WTC11 (cell line): ENCODE measurements at places on chromosomes 12 and 14.

GRCh38 chr12:115135800-115136211 is 451.8 kb upstream of the TBX3 start:
- H3K36me3 ChIP-seq = no peaks in the 10 kb centered on the region
- H3K4me3 ChIP-seq = no peak overlapping the region
- peaks cover 2% of the 10 kb centered on the region; the same call in 1 of the 2 replicates for H3K27me3 ChIP-seq

GRCh38 chr12:79933532-79934264 is 1.2 kb downstream of the PPP1R12A start:
- H3K4me3 ChIP-seq = peak overlapping the region; percentile 92
- H3K27me3 ChIP-seq = no peaks in the 10 kb centered on the region
- H3K36me3 ChIP-seq = no peaks in the 10 kb centered on the region

GRCh38 chr14:51789114-51789513 is 71.3 kb upstream of the GNG2 start:
- no peak overlapping the region for H3K27ac ChIP-seq
- no peak for DNase-seq
- H3K4me3 ChIP-seq = no peak overlapping the region
- no peaks in the 10 kb centered on the region for H3K27me3 ChIP-seq
- H3K4me1 ChIP-seq = peaks cover 5% of the 10 kb centered on the region

GRCh38 chr12:7093892-7094291 is 1.6 kb upstream of the C1R start:
- no peak overlapping the region for H3K27ac ChIP-seq
- peaks cover 34% of the 10 kb centered on the region for H3K4me1 ChIP-seq
- H3K27me3 ChIP-seq = no peaks in the 10 kb centered on the region; the same call in none of the 2 replicates

DNA sequence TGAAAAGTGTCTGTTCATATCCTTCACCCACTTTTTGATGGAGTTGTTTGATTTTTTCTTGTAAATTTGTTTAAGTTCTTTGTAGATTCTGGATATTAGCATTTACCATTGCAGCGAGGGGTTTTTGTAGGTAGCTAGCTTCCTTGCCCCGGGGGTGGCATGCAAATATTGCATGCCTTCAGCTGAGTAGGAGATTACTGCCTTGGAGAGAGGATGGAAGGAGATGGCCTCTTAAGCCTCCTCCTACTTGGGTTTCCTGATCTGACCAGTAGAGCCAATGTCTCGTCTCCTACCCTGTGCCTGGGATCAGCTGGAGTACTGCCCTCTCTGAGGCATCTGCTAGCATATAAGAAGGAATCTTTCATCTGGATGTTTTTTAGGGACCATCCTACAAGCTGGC is 134.4 kb upstream of the CCND2 start:
- peaks cover 64% of the 10 kb centered on the region for H3K4me1 ChIP-seq
- H3K27ac ChIP-seq = no peak overlapping the region
- DNase-seq = no peak
- H3K36me3 ChIP-seq = peaks cover 15% of the 10 kb centered on the region

DNA sequence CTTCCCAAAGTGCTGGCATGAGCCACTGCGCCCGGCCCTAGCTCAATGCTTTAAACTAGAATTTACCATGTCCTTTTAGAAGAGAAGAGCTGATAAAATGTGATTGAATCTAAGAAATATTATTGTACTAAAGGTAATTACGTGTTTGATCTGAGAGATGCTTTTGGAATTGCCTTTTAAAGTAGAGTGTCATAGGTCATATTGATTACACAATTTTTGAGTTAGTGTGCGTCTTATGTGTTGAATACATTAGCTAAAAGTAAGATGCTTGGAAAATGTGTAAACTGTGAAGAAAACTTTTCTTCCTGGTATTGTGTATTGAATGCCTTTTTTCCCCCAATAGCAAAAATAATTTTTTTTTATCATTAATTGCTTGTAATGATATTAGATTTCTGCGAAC is 41.7 kb downstream of the MIA2 start:
- no peaks in the 10 kb centered on the region for H3K27me3 ChIP-seq
- H3K4me3 ChIP-seq = no peak overlapping the region
- no peak for DNase-seq
- no peak overlapping the region for H3K27ac ChIP-seq

GRCh38 chr12:121326996-121327674 is 25.1 kb downstream of the ANAPC5 start:
- H3K4me3 ChIP-seq = no peak overlapping the region
- no peak for DNase-seq
- H3K27me3 ChIP-seq = no peaks in the 10 kb centered on the region
- no peak overlapping the region for H3K27ac ChIP-seq
- H3K36me3 ChIP-seq = peaks cover 75% of the 10 kb centered on the region
- no peaks in the 10 kb centered on the region for H3K4me1 ChIP-seq

DNA sequence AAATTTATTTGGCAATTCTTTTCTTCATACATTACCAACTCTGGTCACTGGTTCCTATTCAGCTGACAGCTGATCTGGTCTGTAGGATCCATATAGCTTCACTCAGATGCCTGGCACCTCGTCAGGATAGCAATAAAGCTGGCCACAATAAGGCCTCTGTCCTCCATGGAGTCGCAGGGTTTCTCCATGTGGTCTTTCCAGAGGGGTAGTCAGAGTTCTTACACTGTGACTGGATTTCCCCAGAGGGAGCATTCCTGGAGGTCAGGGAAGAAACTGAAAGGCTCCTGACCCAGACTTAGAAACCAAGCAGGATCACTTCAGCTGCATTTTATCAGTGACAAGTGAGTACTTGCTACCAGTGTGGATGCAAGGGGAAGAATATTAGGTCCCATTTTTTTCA is 34.9 kb upstream of the SIX1 start:
- no peak for DNase-seq
- no peaks in the 10 kb centered on the region; the same call in 1 of the 2 replicates for H3K27me3 ChIP-seq

DNA sequence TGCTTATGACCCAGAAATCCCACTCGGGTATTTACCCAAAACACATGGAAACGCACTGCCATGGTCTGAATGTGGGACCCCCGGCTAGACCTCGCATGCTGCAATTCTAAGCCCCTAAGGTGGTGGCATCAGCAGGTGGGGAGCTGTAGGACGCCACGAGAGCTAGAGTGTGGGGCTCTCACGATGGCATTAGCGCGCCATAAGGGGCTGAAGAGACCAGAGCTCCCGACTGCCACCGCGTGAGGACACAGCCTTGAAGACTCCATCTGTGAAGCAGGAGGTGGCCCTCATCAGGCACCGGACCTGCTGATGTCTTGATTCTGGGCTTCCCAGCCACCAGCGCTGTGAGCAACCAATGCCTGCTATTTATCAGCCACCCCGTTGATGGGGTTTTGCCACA is 40.3 kb downstream of the RIMBP2 start:
- no peak overlapping the region for H3K27ac ChIP-seq
- H3K27me3 ChIP-seq = no peaks in the 10 kb centered on the region
- no peak overlapping the region for H3K4me3 ChIP-seq
- 0 out of 2 replicates have a peak, but pooled peaks cover 3% of the 10 kb centered on the region for H3K4me1 ChIP-seq
- no peak for DNase-seq

- DNase-seq = peak; percentile 79
- H3K36me3 ChIP-seq = peaks cover 13% of the 10 kb centered on the region
- H3K27ac ChIP-seq = peak overlapping the region; percentile 82
- peaks cover 25% of the 10 kb centered on the region for H3K4me1 ChIP-seq
- H3K27me3 ChIP-seq = no peaks in the 10 kb centered on the region
Observed at GRCh38 chr14:64060648-64061096, 207.9 kb downstream of the SYNE2 start.

DNA sequence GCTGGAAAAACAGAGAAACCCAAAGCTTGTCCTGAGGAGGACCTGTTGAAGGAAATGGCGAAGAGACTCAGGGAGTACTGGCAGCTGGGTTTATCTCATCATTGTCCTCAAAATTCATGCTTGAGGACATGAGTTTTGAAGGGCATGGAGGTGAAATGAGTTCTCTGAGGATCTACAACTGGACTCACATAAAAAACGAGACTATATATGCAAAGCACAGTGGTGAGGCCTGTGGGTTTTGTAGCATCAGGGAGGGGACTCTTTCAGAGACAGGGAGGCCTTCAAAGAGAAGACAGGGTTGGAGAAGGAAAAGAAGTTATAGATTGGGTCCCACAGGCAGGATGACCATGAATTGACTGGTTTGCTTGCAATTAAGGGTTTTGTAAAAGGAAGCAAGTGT is 71.3 kb upstream of the SCN8A start:
- H3K27ac ChIP-seq = no peak overlapping the region
- H3K36me3 ChIP-seq = no peaks in the 10 kb centered on the region
- no peak for DNase-seq

DNA sequence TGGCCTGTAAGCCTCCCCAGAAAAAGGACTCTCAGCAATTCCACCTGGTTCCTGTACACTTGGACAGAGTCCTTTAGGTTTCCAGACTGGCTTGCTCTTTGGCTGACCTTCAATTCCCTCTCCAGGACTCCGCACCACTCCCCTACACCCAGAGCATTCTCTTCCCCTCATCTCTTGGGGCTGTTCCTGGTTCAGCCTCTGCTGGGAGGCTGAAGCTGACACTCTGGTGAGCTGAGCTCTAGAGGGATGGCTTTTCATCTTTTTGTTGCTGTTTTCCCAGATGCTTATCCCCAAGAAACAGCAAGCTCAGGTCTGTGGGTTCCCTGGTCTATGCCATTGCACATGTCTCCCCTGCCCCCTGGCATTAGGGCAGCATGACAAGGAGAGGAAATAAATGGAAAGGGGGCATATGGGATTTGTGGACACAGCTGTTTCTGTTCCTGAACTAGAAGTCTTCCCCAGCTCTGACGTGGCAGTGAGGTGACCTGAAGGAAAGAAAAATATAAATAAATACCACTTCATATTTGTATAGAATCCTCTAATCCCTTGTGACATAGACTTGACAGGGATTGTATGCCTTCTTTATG is 1.3 kb downstream of the RNASE7 start:
- peaks cover 21% of the 10 kb centered on the region for H3K4me1 ChIP-seq
- DNase-seq = no peak
- no peaks in the 10 kb centered on the region for H3K36me3 ChIP-seq

GRCh38 chr12:89051065-89051677 is 301.1 kb downstream of the DUSP6 start:
- no peak for DNase-seq
- no peak overlapping the region for H3K27ac ChIP-seq

- no peaks in the 10 kb centered on the region for H3K27me3 ChIP-seq
- peaks cover 20% of the 10 kb centered on the region for H3K36me3 ChIP-seq
- H3K4me1 ChIP-seq = peaks cover 22% of the 10 kb centered on the region
- H3K27ac ChIP-seq = peak within 1 kb of the TSS; percentile 99
- DNase-seq = peak; percentile 86
Observed at GRCh38 chr14:24232121-24232644, at the start of gene NEDD8. NEDD8 (minus strand) TSS chr14:24232367; CDS start chr14:24232267, 100 bp downstream.

GRCh38 chr12:68352067-68352466 is 19.9 kb upstream of the MDM1 start:
- H3K36me3 ChIP-seq = no peaks in the 10 kb centered on the region
- no peak overlapping the region for H3K27ac ChIP-seq
- no peaks in the 10 kb centered on the region for H3K4me1 ChIP-seq
- peaks cover 8% of the 10 kb centered on the region for H3K27me3 ChIP-seq

DNA sequence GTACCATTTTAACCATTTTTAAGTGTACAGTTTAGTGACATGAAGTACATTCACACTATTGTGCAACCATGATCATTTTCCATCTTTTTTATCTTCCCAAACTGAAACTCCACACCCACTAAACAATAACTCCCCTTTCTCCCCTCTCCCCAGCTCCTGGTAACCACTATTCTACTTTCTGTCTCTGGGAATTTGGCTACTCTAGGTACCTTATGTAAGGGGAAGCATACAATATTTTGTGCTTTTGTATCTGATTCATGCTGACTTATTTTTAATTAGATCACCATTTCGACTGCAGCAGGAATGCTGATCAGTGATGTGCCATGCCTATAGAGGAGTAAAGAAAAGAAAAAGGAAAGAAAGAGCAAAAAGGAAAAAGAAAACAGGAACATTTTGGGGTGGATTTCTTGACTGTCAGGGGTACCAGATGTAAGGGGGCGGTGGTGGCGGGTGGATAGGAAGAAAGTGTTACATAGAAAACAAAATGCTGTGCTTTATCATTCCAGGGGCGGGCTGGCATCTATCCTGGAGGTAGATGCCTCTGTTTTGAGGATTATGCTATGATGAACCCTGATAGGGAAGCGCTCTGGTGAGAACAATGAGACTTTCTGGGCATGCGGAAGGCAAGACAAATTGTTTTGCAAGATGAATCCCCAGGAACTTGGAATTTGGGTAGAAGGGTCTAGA is 45.2 kb upstream of the CTDSP2 start:
- no peak overlapping the region for H3K27ac ChIP-seq
- no peaks in the 10 kb centered on the region for H3K36me3 ChIP-seq
- peaks cover 9% of the 10 kb centered on the region for H3K27me3 ChIP-seq
- no peak overlapping the region for H3K4me3 ChIP-seq
- no peak for DNase-seq

GRCh38 chr14:59507063-59507751 is 22.9 kb downstream of the JKAMP start:
- peak; percentile 88 for DNase-seq
- peaks cover 6% of the 10 kb centered on the region; the same call in 1 of the 2 replicates for H3K36me3 ChIP-seq
- no peaks in the 10 kb centered on the region; the same call in 1 of the 2 replicates for H3K27me3 ChIP-seq

GRCh38 chr14:58716706-58717105 is 78.9 kb downstream of the DACT1 start:
- no peak overlapping the region for H3K27ac ChIP-seq
- H3K27me3 ChIP-seq = no peaks in the 10 kb centered on the region; the same call in 1 of the 2 replicates
- no peaks in the 10 kb centered on the region for H3K36me3 ChIP-seq
- H3K4me3 ChIP-seq = no peak overlapping the region

DNA sequence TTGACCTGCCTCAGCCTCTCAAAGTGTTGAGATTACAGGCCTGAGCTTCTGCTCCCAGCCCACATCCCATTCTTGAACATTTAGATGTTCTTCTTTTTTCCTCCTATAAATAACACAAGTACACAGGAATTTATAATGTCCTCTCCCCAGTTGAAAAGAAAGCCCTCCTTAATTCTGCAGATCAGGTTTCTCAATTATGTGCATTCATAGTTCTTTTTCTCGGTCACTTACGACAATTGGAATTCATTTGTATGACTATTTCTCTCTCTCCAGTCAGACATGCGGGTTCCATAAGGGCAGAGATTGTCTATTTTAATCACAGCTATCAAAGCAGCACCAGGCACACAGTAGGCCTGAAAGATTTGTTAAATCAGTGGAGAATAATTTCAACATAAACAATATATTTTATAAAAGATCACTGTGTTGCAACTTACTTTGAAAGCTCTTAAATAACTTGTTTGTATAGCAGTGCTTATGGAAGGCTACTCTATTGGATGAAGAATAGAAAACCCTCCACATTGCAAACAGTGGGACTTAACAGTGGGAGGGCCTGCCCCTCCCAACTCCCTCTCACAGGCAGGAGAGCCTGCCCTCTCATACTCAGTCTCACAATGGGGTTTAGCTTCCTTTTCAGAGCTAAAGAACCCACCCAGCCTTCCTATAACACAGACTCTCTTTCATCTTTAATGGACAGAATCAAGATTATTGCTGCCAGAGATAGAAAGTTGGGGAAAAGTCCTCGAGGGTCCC is 84.1 kb upstream of the TRAF3 start:
- H3K4me1 ChIP-seq = peaks cover 41% of the 10 kb centered on the region
- no peak for DNase-seq
- no peak overlapping the region for H3K4me3 ChIP-seq
- H3K27ac ChIP-seq = peak overlapping the region; percentile 45

GRCh38 chr12:27277846-27278260 is 33.8 kb downstream of the STK38L start:
- H3K36me3 ChIP-seq = no peaks in the 10 kb centered on the region
- no peak for DNase-seq
- H3K27ac ChIP-seq = peak overlapping the region; percentile 22
- no peak overlapping the region for H3K4me3 ChIP-seq
- peaks cover 65% of the 10 kb centered on the region for H3K4me1 ChIP-seq

- no peak overlapping the region for H3K4me3 ChIP-seq
- H3K27ac ChIP-seq = peak overlapping the region; percentile 74; the same call in 1 of the 2 replicates
- no peaks in the 10 kb centered on the region for H3K27me3 ChIP-seq
- H3K36me3 ChIP-seq = no peaks in the 10 kb centered on the region
Observed at GRCh38 chr12:59357811-59358210, 238.0 kb upstream of the SLC16A7 start.

GRCh38 chr14:65993103-65993502 is 493.1 kb upstream of the CCDC196 start:
- no peak for DNase-seq
- H3K27ac ChIP-seq = no peak overlapping the region
- H3K27me3 ChIP-seq = no peaks in the 10 kb centered on the region
- H3K4me1 ChIP-seq = peaks cover 17% of the 10 kb centered on the region
- peaks cover 18% of the 10 kb centered on the region for H3K36me3 ChIP-seq
- no peak overlapping the region for H3K4me3 ChIP-seq
